Thyroid gland (tissue), 4 donors: ENCODE measurements at places on chromosomes 5 and 9. TPM values are rescaled to one million over a fixed set of nuclear protein-coding genes. Genes with fewer than 3 reads are reported as not detected.

GRCh38 chr5:55446640-55447351 is 88.0 kb downstream of the PLPP1 start:
- H3K27me3 ChIP-seq, result no peaks in the 10 kb centered on the region
- H3K4me1 ChIP-seq, result peaks cover 5% of the 10 kb centered on the region
- no peak for DNase-seq

CXCL14 gene
- total RNA-seq, result 41.8 TPM

GRCh38 chr9:87323928-87324327 is 173.7 kb upstream of the DAPK1 start:
- H3K27me3 ChIP-seq, result no peaks in the 10 kb centered on the region
- no peak for DNase-seq
- H3K27ac ChIP-seq, result no peak overlapping the region
- H3K4me1 ChIP-seq, result no peaks in the 10 kb centered on the region
- no peaks in the 10 kb centered on the region for H3K36me3 ChIP-seq
- H3K4me3 ChIP-seq, result no peak overlapping the region

GRCh38 chr9:136787690-136788400 is 3.3 kb upstream of the TMEM141 start:
- peak; percentile 52 for DNase-seq
- no peaks in the 10 kb centered on the region for H3K27me3 ChIP-seq
- H3K36me3 ChIP-seq, result no peaks in the 10 kb centered on the region
- H3K27ac ChIP-seq, result no peak overlapping the region
- peaks cover 32% of the 10 kb centered on the region for H3K4me1 ChIP-seq

GRCh38 chr5:72474516-72474915 is 32.7 kb downstream of the ZNF366 start:
- peaks cover 15% of the 10 kb centered on the region for H3K4me1 ChIP-seq
- no peak overlapping the region for H3K27ac ChIP-seq
- no peaks in the 10 kb centered on the region for H3K27me3 ChIP-seq
- H3K36me3 ChIP-seq, result no peaks in the 10 kb centered on the region

DNA sequence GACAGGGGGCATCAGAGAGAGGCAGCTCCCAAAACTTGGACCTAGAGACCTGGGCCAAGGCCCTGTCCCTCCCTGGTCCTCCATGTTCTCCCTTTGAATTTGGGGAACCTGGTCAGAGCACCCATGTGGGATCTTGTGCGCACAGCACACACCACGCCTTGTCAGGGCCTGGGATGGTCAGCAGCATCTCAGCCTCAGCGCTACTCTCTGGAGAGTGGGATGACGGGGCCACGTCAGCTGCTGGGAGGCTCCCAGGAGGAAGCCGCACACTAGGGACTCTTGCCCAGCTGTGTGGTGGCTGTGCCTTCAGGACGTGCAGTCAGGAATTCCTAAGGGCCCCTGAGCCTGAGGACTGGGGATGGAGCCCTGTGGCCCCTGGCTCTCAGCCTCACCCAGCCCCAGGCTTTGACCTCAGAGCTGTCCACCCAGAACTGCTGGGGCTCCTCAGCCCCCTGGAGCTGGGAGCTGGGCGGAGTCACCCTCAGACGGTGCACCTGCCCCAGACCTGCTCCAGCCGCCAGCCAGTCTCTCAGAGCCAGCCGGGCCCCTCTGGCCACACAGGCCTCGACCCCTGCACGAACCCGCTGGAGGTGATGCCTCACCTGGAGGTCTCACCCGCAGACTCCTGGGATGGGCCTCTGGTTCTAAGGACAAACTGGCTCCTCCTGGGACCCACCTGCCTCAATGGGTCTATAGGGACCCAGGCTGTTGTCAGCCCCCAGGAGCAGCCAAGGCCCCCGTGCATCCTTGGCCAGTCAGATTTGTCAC is 38.3 kb upstream of the EGFL7 start:
- no peak for DNase-seq
- H3K27me3 ChIP-seq, result no peaks in the 10 kb centered on the region
- no peaks in the 10 kb centered on the region for H3K36me3 ChIP-seq
- H3K4me1 ChIP-seq, result peaks cover 28% of the 10 kb centered on the region
- no peak overlapping the region for H3K27ac ChIP-seq
- no peak overlapping the region for H3K4me3 ChIP-seq

GRCh38 chr5:82349652-82350051 is 71.5 kb upstream of the RPS23 start:
- H3K27me3 ChIP-seq, result no peaks in the 10 kb centered on the region
- DNase-seq, result no peak
- H3K4me3 ChIP-seq, result no peak overlapping the region
- H3K27ac ChIP-seq, result no peak overlapping the region
- H3K36me3 ChIP-seq, result no peaks in the 10 kb centered on the region

MACROH2A1 gene
- total RNA-seq, result 149 TPM
